ENCODE measurements at places on chromosomes 2 and 18. TPM values are rescaled to one million over a fixed set of nuclear protein-coding genes. Genes with fewer than 3 reads are reported as not detected.

DNA sequence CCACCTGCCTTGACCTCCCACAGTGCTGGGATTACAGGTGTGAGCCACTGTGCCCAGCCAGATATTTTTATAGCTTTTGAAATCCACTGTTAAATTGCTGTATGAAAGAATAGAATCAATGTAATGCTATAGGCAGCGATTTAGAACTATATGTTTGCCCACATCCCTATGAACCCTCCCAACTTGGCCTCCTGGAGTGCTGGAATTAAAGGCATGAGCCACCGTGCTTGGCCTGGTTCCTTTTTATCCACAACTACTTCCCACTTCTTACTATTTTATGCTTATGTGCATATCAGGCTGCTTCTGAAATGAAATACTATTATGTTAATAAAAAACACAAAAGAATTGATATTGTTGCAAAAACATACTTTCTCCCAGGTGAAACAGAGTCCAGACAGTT lies 11.6 kb upstream of the PTPN2 start:
- DNase-seq: no peak

DNA sequence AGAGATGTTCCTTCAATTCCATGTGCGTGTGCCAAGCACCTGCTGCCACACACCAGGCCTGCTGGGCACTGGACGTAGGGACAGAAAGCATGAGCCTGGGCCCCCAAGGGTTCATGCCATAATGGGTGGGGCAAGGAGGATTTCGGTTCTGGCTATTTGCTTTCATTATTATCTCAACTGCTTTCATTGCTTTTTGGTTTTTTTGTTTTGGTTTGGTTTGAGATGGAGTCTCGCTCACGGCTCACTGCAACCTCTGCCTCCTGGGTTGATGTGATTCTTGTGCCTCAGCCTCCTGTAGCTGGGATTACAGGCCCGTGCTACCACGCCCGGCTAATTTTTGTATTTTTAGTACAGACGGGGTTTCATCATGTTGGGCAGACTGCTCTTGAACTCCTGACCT lies 57.2 kb downstream of the SF3B1 start:
- no peak for DNase-seq

DNA sequence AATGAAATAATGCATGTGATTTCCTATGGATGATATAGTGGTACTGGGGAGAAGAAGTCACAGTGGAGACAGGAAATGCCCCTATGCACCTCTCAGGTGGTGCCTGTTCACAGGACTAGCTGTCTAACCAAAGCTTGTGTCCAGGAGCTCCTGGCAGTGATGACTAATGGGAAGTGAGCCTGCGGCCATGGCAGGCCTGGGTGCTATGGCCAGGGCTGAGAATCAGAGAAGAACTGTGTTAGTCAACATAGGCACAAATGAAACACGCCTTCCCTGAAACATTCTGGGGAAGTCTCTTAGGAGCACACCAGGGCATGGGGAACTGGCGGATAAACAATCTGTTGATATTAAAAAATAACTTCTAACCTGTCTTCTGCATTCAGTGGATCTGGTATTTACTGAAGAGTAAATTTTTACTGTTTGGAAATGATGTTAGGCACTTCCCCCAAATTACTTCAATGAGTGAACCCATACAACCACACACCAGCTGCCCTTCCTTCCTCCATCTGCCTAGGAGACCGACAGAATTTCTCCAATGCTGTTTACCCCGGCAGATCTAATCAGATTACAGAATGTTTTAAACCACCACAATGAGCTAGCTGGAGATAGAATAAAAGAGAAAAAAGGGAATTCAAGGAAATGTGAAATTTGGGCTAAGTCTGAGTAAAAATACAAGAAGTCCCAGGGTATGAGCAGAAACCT lies 67.4 kb downstream of the MEP1B start:
- DNase-seq: no peak

Gene CNDP1
- total RNA-seq: 0.15 TPM

Gene MROH2A
- not detected for total RNA-seq

Gene CYBRD1
- total RNA-seq: 0.94 TPM

GRCh38 chr2:102522162-102522561 lies 49.1 kb downstream of the SLC9A4 start:
- no peak for DNase-seq

DNA sequence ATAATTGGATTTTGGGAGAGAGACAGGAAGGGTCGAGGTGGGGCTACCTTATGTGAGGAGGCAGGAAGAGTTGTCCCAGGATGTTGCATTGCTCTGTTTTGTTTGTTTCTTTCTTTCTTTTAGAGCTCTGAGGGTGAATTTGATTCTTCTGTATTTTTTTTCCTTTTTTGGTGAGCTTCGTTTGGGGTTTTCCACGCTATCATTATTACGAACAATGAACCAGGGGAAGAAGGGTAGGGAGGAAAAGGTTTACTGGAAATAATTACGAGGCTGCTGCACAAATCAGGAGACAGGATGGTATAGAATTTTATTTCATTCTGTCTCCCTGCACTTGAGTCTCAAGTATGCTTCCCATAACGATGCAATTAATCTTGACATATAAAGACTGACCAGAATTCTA lies 51.4 kb upstream of the ZNF516 start:
- DNase-seq: no peak

DNA sequence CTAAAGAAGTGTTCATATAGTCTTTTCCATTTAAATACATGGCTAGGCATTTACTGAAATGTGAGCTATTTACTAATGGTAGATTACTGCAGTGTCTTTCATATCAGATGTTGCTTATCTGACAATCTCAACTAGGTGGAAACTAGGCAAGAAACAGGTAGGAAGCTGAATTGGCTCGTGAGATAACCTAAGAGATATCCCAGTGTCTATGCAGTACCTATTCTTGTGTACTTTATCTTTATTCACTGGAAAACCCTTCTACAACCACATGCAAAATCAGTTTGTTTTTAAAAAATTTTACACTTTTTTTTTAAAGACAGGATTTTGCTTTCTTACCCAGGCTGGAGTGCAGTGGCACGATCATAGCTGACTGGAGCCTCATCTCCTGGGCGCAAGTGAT lies 63.8 kb downstream of the PLCL1 start:
- no peak for DNase-seq

DNA sequence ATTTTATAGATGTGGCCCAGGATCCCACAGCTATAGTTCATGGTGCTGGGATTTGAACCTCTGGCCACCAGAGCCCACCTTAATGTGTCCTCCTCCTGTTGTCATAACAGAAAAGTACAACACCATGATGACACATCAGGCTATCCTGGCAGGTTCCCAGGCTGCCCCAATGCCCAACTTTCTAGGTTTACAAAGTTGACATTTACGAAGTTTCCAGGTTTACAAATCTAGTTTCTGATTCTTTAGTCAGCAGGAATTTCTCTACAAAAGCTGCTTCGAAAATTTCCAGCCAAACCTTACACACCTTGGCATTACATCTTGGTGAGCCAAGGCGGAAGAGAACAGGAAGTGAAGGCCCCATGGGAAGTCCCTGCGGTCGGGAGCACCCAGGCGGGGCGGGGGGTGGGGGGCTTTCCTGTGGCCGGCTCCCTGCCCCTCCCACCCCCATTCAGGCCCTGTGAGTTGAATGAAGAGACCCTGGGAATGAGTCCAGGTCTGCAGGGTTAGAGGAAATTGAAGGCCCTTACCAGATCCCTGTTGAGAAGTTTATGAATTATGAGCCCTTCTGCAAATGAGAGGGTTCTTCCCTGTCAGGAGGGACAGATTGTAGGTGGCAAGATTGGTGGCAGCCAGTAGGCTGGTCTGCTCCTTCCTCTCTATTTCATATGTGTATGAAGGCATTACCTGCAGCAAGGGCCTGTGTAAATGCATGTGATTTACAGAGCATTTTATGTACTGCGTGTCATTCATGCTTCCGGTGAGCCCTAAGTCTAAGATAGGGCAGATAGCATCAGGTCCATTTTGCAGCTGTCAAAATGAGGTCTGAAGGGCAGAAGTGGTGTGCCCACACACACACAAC lies 11.1 kb upstream of the IL1RN start:
- DNase-seq: peak; percentile 31

DNA sequence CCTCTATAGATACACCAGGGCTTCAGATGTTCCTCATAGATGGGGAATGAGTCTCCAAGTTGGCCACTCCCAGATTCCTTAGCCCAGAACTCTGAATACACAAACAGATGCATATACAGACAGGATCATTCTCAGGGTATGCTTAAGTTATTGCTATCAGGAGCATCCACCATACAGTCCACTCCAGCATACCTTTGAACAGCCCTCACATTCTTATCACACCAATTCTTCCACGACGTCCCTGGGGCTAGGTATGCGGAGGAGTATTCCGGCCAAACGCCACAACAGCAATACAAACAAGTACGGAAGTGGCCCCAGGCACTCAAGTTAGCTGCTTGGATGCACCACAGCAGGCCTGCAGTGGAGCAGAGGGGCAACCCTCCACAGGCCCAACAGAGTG lies 312.5 kb upstream of the CHAC2 start:
- no peak for DNase-seq

Data from CD4-positive, CD25-positive, alpha-beta regulatory T cell (primary cell).